ENCODE measurements at places on chromosomes 16 and 17. TPM values are rescaled to one million over a fixed set of nuclear protein-coding genes. Genes with fewer than 3 reads are reported as not detected.

The SEC14L5 gene
- 1.1 TPM for total RNA-seq

The SLC12A3 gene
- total RNA-seq = 0.26 TPM

The CRISPLD2 gene
- total RNA-seq = 19.9 TPM

The FOXN1 gene
- total RNA-seq = not detected

The RDM1 gene
- 15.5 TPM for total RNA-seq

The CSH2 gene
- total RNA-seq = not detected

The HYDIN gene
- total RNA-seq = 31.0 TPM

The WNT3 gene
- total RNA-seq = 14.0 TPM

The LAT gene
- total RNA-seq = 12.4 TPM

The EFCAB5 gene
- 1.4 TPM for total RNA-seq

The CCDC78 gene
- 4.2 TPM for total RNA-seq
